GM13977 (cell line): ENCODE measurements at places on chromosomes 11 and 22.
A peak's percentile ranks its signal among the peaks of the same experiment; 100 is the strongest.

DNA sequence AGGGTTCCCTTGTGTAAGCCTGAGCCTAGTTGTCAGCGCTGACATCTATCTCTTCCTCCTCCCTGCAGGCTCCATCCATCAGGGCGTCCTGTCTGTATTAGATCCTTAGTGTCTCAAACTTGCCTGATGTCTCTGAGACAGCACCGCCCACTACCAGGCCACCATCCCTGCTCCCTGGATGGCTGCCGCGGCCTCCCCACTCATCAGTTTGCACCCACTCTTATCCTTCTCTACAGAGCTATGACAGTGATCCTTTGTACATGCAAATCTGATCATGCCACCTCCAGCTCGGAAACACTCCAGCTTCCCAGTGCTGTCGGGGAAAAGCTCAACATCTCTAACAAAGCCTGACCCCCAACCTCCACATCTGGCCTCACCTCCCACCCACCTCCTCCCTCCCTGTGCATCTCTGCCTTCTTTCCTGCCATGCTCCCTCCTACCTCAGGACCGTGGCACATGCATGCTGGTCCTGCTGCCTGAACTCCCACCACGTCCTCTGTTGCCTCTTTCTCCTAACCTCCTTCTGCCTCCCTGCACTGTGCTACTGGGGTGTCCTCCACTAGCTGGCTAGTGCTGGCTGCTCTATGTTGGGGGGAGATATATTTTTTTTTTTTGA is 61.6 kb upstream of the EIF3D start:
- no peak for DNase-seq

DNA sequence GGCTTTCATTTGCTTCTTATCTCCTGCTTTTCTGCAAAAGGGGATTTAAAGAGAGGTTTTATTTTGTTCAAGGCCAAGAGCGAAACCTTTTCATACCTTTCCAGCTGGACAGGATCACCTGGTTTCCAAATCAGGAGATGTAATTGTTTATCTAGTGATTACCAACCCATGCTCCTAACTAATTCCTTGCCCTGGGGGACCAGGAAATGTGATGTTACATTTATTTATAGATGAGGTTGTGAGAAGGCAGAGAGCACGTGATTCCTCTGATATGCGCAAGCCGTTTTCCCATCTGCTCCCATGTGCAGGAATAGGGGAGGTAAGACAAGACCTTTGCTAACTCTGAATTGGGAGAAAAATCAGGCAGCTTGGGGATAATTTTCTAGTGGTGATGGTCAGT is 507.2 kb upstream of the LARGE1 start:
- DNase-seq, result no peak

DNA sequence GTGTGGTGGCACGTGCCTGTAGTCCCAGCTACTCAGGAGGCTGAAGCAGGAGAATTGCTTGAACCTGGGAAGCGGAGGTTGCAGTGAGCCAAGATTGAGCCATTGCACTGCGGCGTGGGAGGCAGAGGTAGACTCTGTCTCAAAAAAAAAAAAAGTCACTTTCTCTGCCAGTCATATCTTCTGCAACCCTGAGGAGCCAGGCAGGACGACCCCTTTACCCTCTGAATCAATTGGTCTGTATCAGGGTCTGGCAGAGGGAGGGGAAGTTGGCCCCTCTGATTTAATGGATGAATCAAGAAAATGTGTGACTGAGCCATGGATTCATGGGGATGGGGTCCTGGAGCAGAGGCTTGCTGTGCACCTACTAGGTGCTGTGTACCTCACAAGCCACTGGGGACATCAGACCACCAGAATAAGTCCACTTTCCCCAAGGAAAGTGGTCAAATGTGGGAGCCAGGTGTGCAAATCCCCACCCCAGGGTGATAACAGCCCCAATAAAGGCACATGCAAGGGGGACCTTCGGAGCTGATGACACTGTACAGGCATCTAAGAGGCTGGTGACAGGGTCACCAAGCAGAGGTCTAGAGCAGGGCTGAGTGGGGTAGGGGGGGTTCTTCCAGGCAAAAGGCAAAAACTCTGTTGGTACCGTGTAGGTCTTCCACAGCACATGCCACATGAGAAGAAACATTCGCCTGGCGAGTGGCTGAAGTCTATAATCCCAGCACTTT is 29.0 kb downstream of the TXN2 start:
- no peak for DNase-seq

- no peak for DNase-seq
Measured at GRCh38 chr11:35639591-35640179, 21.4 kb downstream of the FJX1 start.

DNA sequence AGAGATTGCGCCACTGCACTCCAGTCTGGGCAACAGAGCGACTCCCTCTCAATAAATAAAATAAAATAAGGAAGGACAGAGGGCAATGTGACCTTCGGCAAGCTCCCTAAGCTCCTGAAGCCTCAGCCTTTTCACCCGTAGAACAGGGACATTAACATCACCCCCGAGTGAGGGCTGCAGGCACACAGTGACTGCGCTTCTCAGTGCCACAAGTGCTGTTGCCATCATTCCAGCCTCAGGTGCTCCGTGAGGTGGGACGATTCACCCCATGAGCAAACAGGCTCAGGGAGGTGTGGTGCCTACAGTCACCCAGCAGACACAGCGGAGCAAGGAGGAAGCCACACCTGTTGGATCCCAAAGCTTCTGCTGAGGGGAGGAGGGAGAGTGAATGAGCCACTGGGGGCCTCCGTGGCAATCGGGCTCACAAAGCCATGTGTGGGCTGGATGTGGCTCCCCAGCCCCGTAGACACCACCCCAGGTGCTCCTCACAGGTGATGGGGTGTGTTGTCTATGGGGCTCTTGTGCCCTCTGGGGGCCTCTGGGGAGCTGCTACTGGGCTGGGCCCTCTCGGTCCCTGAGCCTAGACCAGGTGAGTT is 9.1 kb upstream of the TCF20 start:
- peak; percentile 12 for DNase-seq
